ENCODE measurements at places on chromosomes 1 and 21.

- DNase-seq = no peak
Observed at GRCh38 chr1:66542811-66543767, 9.1 kb downstream of the SGIP1 start.

GRCh38 chr1:1423245-1423597 is 2.1 kb upstream of the ANKRD65 start:
- DNase-seq = no peak

GRCh38 chr1:147451628-147452027 is 89.7 kb upstream of the BCL9 start:
- no peak for DNase-seq

GRCh38 chr1:170790651-170791071 is 126.7 kb downstream of the PRRX1 start:
- DNase-seq = no peak

DNA sequence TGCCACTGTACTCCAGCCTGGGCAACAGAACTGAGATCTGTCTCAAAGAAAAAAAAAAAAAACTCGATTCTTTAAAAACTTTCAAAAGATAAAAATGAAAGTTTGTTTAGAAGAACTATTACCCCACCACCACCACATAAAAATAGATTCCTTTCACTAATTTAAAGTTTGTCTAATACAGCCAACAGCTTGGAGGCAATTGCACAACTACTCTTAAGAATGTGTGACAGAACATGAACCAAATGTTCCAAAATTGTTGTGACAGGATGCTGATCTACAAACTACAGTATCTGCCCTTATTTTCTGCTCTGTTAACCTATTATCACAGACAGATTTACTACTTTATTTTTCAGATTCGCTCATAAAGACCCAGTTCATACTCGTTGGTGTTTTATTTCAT is 5.5 kb upstream of the TGFBR3 start:
- DNase-seq = no peak

GRCh38 chr1:181062836-181063428 is 25.6 kb upstream of the IER5 start:
- DNase-seq = peak; percentile 29
